T follicular helper cell (primary cell): ENCODE measurements at places on chromosomes 1 and 21.

GRCh38 chr1:51058858-51059257 is 43.2 kb upstream of the C1orf185 start:
- DNase-seq = no peak

DNA sequence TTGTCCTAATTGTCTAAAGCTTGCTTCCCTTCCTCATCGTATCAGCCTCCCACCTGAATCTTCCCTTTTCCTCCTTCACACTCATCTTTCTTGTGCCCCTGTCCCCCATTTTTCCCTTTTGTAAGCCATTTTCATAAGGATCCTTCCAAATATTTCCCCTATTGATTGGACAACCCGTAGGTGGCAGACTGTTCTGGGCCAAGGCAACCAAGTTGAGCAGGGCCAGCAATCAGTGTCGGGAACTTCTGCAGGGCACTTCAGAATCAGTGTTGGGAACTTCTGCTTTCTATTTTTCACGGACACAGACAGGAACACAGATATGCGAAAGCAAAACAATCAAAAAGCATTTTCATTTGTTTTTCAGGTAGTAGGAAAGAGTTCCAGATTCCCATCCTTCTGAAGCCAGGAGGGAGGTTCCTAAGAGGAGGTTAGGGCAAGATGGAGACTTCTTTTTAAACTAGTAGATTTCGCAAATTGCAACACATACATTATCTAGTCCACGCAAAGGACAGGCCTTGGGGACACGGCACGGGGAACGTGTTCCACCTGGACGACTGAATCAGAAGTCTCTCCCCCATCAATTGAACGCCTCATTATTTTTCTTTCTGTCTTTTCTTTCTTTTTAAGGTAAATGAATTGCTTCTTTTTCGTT is 691 bp upstream of the MPZL1 start:
- DNase-seq = no peak

DNA sequence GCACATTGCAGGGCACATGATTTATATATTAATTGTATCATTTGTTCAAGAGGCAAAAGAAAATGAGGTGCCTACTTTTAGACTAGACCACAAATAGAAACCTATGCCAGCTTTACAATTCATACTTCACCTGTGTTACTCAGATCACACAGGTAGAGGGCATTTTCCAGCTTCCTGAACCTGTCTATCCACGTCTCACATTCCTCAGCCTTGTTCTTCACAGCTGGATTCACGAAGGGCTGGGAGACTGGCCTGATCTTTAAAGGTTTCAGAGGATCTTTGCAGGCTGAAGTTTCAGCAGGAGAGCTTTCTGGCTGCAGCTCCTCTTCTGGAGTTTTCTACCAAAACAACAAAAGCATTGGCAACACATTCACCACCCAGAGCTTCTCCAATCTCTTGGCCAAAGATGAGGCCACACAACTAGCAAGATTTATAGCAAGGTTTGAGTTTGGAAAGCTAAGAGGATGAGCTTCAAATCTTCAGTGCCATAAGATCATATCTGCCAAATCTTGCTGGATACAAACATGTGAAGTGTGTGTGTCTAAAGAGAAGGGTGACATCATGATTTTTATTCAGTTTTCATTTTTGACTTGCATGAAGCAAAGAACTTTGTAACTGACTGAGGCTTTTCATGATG is 71.0 kb upstream of the CYP2J2 start:
- no peak for DNase-seq

- no peak for DNase-seq
Measured at GRCh38 chr1:44881011-44881632, 38.1 kb upstream of the PTCH2 start.

DNA sequence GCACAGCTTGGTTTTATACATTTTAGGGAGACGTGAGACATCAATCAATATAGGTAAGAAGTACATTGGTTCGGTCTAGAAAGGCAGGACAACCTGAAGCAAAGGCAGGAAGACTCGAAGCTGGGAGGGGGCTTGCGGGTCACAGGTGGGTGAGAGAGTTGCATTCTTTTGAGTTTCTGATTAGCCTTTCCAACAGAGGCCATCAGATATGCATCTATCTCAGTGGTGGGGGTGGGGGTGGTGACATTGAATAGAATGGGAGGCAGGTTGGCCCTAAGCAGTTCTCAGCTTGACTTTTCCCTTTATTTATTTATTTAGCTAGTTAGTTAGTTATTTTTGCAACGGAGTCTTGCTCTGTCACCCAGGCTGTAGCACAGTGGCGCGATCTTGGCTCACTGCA is 85.6 kb downstream of the WDR4 start:
- no peak for DNase-seq

DNA sequence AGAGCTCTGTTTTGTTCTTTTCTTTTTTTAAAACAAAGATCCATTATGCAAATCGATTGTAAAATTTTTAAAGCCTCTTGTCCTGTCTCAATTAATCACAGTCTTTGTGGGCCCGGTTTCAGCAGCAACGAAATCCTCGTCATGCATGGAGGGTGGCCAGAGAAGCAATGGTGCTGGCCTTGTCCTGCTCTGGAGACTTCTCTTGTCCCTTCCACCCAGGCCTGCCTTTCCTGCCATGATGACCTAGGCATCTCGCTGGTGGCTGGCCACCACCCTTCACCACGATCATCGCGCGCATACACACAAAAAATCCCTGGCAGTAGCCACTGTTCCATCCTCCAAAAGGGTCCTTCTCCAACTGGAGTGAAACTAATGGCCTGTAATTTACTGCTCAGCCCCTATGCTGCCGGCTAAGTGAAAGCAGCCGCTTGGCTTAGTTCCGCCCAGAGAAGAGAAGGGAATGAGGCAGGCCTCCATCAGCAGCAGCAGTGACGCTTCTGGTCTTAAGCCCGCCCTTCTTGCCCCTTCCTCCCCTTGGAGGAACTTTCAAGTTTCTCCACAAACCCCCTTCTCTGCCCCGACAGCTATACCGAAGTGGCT is 309.5 kb downstream of the NPHP4 start:
- DNase-seq = no peak
